ENCODE measurements at places on chromosomes 2 and 18.

DNA sequence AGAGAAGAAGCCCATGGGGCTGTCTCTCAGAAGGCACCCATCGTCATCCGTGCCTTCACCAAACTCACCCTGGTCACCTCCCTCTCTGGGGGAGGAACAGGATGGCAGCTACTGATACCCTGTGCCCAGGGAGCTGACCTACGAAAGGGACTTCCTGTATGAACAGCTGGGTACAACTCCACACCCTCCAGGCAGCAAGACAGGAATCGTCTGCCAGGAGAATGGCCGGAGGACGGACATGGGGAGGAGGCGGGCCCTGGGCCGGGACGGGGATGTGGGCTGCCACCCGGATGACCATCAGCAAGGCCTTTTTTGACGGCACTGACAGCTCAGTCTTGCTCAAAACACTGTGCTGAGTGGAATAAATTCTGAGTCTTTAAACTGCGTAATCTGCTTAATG is 243.6 kb downstream of the HDAC4 start:
- no peak for DNase-seq

DNA sequence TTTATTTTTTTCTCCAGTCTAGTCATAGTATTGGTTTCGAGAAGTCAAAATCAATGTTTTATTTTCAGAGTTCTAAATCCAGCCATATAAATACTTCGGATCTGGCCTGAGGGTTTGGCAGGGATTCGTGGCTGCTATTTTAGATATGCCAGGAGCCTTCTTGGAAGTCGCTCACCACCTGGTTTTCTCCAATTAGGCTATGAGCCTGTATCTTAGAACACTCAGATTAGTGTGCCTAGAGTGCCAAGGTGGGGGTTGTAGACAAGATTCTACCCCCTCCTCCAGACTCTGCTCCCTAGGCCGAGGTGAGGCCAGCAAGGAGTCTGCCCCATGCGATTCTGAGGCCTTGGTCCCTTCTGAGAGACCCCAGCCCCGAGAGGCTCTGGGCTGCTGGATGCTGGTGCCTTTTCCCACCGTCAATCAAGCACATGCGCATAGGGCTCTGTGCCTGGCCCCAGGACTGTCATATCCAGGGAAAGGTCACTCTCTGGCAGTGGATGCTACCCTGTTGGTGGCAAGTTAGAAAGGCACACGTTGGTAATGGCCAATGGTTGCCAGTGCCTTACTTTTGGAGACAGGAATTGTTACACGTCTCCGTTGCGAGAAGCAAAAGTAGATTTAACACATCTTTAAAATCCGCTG is 197.1 kb downstream of the AGAP1 start:
- no peak for DNase-seq

- no peak for DNase-seq
Observed at GRCh38 chr2:103942199-103942598, 911.7 kb upstream of the POU3F3 start.

DNA sequence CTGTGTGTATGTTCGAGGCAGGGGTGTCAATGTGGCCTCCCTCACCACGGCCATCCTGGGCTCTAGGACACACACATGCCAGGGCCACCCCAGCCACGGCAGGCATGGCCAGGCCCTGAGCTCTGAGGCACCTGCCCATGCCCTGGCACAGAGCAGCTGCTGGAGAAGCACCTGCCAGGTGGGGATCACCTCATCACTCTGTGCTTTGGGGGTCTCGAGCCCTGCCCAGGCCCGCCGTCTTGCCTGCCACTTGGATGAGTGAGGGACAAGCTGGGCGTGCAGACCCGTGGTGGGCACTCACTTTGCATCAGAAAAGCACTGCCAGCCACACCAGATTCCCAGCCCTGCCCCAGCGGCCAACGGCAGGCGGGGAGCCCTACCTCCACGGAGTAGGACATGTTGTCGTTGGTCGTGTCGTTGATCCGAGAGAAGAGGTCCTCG is 33.1 kb downstream of the KIF1A start:
- DNase-seq, result no peak

GRCh38 chr2:30865243-30865642 is 58.0 kb upstream of the CAPN13 start:
- no peak for DNase-seq

- no peak for DNase-seq
Observed at GRCh38 chr18:48828691-48829442, 121.9 kb downstream of the SMAD7 start.

DNA sequence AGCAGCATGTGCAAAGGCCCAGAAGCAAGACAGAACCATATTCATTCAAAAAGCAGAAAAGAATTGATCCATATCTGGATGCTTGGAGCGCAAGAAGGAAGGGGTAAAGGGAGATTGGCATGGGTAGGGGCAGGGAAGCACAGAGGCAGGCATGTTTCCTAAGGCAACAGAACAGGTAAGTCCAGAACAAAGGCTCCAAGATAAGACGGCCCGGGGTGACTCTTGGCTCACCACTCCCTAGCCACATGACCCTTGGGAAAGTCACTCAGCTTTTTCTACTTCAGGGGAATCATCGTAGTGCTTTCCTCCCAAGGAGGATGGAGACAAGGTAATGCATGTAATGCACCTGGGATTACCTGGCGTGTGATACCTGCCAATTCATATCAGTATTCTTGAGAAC is 37.7 kb upstream of the ST3GAL5 start:
- no peak for DNase-seq

GRCh38 chr2:189836644-189837043 is 52.4 kb downstream of the PMS1 start:
- DNase-seq, result peak; percentile 93

DNA sequence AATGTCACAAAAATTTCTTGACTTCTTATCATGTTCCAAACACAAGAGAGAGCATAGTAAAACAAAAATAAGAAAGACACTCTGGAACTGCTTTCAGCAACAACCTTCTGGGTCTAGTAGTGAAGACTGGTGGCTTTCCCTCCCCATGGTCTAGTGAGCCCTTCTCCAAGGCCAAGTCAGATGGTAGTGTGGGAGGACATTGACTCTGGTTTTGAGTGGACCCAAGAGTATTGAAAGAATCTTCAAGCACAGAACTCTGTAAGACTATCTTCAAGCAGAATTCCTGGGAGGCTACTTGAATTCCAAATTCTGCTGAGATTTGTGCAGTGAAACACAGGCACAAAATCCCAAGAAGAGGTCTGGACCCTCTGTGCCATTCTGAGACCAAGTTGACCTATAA is 21.1 kb downstream of the ANTXR1 start:
- no peak for DNase-seq

- peak; percentile 85 for DNase-seq
Observed at GRCh38 chr18:48563027-48563426, 24.2 kb downstream of the CTIF start.

GRCh38 chr2:226661789-226662545 is 137.7 kb downstream of the IRS1 start:
- DNase-seq, result peak; percentile 100

DNA sequence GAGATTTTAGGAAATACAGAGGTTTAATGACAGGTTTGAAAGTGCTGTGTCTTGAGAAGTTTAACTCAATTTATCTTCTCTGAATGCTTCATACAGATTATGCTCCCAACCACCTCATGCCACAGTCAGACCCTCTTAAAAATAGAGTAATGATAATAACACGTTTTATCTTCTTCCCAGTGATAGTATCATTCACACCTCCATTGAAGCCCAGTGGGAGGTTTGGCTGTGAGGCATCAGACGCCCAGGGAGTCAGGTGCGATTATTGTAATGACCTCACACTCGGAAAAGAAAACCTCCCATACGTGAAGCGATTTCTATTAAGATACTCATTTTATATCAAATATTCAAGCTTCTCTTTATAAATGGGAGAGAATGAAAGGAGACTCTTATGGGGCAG is 366.3 kb downstream of the SETBP1 start:
- DNase-seq, result no peak

- DNase-seq, result no peak
Observed at GRCh38 chr2:43041173-43041591, 185.2 kb downstream of the ZFP36L2 start.

DNA sequence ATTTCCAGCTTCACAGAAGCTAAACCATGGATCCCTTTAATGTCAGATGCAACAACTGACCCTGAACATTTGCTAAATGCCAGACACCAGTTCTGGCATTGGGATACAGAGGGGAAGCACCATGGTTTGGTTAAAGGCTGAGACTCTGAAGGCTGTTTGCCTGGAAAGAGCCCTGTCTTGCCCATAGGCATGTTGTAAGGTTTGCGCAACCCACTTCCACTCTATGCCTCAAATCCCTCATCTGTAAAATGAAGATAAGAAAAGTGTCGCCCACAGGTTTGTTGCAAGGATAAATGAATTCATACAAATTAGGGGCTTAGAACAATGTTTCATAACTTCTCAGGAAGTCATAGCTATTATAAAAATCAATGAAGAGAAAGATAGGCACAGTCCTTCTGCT is 380.9 kb upstream of the GYPC start:
- no peak for DNase-seq

GRCh38 chr2:5885451-5886173 is 193.4 kb downstream of the SOX11 start:
- no peak for DNase-seq

GRCh38 chr2:157572725-157573124 is 55.9 kb downstream of the ACVR1C start:
- peak; percentile 5 for DNase-seq

DNA sequence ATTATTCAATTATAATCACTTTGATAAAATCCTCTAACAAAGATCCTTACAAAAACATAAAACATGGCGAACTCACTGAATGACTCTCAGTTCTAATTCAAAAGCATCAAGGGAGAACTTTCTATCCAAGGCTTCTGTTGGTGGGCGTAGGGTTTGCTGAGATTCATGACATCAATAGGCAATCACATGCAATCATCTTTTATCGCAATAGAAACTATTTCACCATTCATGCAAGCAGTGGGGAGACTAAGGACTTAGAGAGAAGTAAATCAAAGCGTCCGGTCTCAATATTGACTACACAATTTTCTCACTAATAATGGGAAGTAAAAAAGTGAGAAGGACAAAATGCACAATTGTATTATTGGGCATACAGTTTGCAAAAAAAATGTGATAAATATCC is 168.7 kb downstream of the SCG2 start:
- no peak for DNase-seq

- peak; percentile 31 for DNase-seq
Observed at GRCh38 chr18:31064130-31064529, 21.6 kb upstream of the DSC3 start.

DNA sequence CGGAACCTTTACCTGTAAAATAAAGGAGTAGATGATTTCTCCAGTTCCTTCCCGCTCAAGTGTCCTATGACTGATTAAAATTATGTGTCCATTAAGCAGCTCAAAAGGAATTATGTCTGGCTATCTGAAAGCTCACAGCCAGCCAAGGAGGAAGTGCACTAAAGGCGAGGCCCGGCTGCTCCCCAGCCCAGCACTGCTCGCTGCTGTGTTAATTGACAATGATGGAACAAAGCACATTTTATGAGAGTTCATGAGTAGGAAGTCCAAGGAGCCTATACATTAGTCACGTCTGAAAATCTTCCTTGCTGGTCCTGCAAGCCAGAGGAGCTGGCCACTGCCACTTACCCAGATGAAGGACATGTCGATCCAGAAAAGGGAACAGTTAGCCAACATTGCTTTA is 14.3 kb downstream of the TTC32 start:
- no peak for DNase-seq

- DNase-seq, result peak; percentile 9
Observed at GRCh38 chr2:16507655-16508489, 157.8 kb downstream of the CYRIA start.

DNA sequence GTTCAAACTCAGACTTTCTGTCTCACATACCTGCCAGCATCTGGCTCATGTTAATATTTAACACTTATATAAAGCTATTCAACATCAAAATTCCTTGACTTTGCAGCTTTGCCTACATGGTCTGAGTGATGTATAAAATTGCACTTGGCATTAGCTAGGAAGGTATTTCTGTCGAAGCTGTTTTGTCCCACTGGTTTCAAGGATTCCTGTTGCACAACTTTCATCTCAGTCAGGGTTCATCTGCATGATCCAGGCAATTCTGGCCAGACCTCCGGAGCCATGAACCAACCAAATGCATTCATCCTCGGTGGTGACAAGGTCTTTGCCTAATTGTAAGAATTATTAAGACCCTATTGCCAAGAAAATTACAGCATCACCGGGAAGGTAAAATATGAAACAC is 185.4 kb downstream of the ZEB2 start:
- DNase-seq, result no peak

GRCh38 chr2:11551569-11552259 is 17.9 kb downstream of the GREB1 start:
- DNase-seq, result no peak

GRCh38 chr18:58996131-58996641 is 131.5 kb downstream of the ZNF532 start:
- DNase-seq, result peak; percentile 84

- DNase-seq, result peak; percentile 26
Observed at GRCh38 chr2:192194265-192194865, 368 bp downstream of the TMEFF2 start.

- DNase-seq, result peak; percentile 56
Observed at GRCh38 chr2:172113617-172114016, 10.9 kb upstream of the DLX2 start.

DNA sequence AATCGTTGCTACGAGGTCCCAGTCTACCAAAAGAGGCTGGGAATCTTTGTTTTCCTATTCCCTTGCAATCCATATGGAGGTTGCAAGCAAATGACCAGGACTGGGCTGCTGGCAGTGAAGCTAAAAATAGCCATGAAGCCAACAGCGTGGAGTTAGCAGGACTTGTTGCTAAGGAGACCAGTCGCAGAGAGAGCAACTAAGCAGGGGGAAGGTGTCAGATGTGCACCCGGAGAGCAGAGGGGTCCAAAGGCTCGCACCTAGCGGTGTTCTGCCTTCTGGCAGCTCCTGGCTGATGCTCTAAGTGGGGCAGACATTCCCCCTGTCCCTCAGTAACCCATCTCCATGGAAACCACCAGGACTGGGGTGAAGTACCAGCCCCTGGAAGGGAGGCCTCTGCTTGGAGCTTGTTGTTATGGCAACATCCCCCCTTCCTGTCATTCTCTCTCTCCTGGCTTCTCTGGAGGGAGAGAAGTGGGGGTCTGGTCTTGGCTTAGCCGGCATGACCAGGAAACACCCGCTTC is 84.6 kb downstream of the DNMT3A start:
- DNase-seq, result peak; percentile 53

DNA sequence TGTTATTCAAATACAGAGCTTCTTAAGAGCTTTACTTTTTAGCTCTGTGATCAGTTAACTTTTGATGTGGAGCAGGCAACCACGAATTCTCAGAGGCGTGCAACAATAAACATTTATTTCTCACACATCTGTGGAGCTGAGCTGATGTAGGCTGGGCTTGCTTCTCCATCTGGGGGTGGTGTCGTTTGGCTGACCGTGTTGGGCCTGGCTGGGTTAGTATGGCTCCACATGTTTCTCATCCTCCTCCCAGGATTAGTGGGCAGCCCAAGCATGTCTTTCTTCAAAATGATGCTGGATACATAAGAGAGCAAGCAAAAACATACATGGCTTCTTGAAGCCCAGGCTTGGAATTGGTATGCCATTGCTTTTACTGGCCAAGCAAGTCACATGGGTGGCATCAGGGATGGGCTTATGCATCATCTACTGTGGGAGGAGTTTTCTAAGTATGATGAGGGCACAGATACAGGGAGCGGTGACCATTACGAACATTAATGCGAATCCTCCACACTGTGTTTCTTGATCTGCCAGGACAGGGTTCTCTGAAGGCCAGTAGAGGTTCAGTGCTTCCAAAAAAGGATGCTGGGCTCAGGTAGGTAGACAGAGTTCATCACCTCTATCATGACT is 157.0 kb upstream of the TNP1 start:
- no peak for DNase-seq

- no peak for DNase-seq
Observed at GRCh38 chr2:171432206-171432968, 1.4 kb downstream of the METTL8 start.

- DNase-seq, result no peak
Observed at GRCh38 chr2:238159071-238159539, 335 bp downstream of the ERFE start.

- no peak for DNase-seq
Observed at GRCh38 chr2:201661366-201661765, 18.1 kb upstream of the TMEM237 start.

Measured in iris pigment epithelial cell (primary cell).